ENCODE measurements at places on chromosomes 1 and 21.

DNA sequence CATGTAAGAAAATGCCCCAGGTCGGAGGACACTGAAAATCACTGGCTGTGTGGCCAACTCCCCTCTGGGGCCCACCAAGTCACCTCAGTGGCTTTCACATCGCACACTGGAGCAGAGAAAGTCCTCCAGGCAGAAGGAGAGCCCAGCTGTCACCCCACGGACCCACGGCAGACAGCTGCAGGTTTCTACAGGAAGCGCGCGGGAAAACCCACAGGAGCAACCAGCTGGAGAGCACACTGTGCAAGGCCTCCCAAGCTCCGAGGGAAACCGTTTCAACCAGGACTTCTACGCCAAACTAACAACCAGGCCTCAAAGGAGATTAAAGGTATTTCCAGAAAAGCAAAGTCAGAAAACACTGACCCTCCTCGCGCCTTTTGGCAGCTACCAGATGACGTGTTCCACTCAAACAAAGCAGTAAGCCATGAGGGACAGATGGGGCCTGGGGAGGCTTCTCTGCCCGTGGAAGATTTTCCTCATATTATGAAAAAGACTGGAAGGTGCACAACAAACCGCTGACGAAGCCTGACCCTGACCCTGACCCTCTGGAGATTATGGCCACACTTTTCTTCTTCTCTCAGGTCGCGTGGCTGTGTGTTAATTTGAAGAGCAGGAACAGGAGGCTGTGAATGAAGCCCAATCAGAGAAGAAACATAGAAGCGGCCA, 21.0 kb downstream of the WDR4 start:
- no peak for DNase-seq

GRCh38 chr1:178536844-178537371, 24.0 kb downstream of the TEX35 start:
- no peak for DNase-seq

- no peak for DNase-seq
Observed at GRCh38 chr1:36448530-36449056, 1.7 kb downstream of the OSCP1 start.

DNA sequence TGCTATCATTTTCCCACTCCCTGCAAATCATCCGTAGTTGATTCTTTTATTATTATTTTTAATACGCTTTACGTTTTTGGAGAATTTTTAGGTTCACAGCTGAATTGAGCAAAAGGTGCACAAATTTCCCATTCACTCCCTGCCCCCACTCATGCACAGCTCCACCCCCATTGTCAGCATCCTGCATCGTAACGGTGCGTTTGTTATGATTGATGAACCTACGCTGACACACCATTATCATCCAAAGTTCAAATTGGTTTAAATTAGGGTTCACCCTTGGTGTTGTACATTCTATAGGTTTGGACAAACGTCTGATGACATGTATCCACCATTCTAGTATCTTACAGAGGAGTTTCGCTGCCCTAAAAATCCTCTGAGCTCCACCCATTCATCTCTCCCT, 44.5 kb downstream of the EDARADD start:
- no peak for DNase-seq

DNA sequence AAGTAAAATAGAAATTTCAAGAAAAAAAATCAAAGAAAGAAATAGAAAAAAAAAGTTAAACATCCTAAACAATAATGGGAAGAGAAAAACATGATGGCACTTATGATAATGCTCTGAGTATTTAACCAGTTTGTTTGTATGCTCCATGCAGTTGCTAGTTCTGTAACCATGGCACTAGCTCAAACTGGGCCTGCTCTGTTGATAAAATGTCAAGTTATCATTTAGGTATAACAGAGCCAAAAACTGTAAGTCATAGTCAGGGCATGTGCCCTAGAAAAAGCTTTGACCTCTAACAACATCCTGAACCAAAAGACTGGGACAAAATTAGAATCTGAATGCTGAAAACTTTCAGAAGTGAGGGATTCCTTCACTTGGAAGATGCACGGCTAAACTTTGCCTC, 148.9 kb downstream of the KCNT2 start:
- DNase-seq, result no peak

- no peak for DNase-seq
Observed at GRCh38 chr1:217272385-217272784, 358.5 kb downstream of the GPATCH2 start.

DNA sequence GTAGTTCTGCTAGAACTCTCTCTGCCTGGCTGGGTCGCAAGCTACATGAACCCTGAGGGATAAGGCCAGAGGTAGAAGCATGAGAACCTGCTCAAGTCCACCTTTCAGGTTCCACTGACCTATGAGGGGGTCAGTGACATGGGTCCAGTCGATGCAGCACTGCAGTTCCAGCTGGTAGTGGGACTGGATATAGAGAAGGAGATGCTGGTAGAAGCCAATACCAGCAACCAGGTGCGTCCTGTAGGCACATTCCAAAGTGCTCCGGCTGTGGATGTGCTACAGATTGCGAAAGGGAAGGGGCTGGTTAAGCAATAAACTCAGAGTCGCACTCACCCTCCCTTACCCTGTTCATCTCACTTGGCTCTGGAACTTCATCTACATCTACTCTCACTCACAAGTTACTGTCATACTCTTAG, 5.7 kb downstream of the SMG5 start:
- DNase-seq, result peak; percentile 35

GRCh38 chr1:182754087-182754486, 35.5 kb upstream of the NPL start:
- DNase-seq, result no peak

GRCh38 chr1:116952738-116953275, 43.1 kb downstream of the PTGFRN start:
- DNase-seq, result no peak

GRCh38 chr1:228062812-228063211, 19.7 kb upstream of the ARF1 start:
- no peak for DNase-seq

- peak; percentile 41 for DNase-seq
Observed at GRCh38 chr1:62437273-62437940, 558 bp downstream of the USP1 start.

DNA sequence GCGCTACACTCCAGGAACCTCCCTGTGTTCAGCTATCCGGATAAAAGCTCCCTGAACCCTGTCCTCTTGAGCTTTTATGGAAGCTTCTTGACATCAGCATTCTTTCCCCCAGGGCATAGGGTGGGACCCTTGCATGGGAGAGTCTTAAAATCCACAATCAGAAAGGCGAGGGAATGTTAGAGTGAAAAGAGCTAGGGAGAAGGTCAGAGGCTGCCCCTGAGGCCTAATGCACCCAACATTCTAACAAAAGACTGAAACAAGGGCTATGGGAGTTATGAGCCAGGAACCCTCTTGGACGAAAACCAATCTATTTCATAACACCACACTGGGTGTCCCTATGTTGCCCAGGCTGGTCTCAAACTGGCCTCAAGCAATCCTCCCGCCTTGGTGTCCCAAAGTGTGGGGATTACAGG, 36.7 kb downstream of the NEK2 start:
- no peak for DNase-seq

- no peak for DNase-seq
Observed at GRCh38 chr1:192903142-192903541, 94.3 kb downstream of the RGS2 start.

DNA sequence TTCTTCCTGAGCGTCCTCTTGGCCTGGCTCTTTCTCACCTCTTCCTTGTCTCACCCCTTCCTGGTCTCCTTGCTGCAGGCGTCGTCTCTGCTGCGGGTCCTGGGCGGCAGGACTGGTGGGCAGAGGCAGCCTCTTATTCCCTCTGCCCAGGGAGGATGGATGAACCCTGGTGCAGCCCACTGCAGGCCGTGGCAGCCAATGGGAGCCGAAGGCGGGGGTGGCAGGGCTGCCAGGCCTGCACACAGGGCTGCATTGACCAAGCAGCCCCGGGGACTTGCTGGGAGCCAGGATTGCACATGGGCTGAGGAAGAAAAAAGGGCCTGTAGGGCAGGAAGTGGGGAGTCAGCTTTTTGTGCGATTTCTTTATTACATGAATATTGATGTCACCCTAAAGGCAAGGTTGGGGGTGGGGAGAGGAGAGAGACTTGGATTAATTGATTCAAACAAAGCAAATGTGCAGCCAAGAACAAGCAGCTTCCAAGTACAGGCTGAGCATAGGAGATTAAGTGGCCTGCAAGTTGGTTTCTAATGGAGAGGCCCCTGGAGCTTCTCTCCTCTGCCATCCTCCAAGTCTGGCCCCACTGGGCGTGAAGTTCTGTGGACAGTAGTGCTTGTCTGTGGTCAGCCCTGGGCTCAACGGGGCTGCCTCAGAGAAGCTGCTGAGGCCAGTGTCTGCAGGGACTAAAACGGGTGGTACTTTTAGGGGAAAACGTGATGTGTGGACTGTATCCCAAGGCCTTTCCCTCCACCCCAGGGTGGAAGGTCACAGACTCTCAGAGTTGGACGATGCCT, at the start of gene S100B:
S100B (minus strand) TSS at position 108 of the 792 bp plus-strand sequence. CDS start 2,667 bp downstream, outside the sequence.
- DNase-seq, result peak; percentile 38

DNA sequence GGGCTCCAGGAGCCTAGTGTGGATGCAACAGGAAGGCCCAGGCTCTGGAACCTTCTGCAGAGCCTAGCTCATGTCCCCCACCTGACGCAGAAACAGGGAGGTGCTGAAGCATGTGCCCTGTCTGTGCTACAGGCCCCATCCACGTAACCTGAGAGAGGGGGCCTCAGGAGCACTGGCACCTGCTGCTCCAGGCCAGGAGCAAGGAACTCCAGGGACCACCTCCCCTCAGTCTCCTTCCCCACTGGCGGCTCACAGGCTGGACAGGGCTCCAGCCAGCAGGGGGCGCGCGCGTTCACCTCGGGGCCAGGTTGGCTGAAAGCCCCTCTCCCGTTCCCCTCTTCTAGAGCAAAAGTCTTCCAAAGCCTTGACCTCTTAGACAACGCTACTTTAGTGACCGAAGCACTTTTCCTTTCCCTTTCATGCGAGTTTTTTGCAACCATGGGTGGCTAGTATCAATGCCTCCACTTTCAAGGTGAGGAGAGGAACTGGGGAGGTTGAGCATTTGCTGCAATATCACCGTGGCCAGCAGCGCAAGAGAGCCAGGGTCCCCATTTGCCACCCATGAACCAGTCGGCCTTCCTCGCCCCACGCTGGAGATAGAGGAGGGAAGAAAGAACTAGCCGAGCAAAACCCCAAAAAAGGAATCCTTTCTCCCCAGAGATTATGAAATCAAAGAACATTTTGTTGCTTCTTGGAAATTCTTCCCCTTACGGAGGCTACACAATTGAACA, 52.4 kb upstream of the GPR157 start:
- DNase-seq, result peak; percentile 82

DNA sequence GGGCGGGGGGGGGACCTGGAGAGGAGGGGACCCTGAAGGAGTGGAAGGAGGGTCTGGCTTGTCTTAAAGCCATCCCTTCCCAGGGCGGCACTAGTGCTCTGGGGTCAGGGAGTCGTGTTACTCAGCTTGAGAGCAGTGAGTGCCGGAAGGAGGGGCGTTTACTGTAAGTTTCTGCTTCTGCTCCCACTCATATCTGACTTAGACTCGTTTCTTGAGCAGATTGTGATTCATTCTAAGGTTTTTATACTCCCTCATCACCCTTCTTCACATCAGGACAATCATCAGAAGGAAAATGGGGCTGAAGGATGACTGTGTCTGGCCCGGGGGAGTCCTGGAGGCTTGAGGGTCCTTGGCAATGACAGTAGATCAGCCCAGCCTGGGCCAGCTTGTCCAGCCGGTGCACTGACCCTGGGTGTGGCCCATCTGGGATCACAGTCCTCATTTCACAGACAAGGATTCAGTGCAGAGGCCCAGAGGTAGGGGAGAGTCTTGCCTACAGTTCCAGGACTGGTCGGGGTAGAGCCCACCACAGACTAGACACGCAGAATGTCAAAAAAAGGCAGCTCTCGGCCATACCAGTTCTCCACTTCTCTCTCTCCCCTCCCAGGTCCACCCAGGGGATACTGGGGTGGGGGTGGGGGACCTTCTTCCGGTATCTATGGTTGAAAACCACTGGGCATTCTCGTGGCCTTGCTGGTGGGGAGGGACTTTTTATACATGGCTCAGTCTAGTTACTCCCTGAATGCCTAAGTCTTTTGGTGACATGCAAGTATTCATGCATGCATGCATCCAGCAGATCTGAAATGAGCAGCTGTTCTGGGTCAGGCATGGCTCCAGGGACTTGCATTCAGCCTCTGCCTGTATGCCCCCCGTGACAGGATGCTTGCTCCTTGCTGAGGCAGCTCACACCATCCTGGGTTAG, 5.1 kb downstream of the TNFRSF8 start:
- peak; percentile 46 for DNase-seq

GRCh38 chr21:37459575-37459974, 93.0 kb downstream of the DYRK1A start:
- no peak for DNase-seq

DNA sequence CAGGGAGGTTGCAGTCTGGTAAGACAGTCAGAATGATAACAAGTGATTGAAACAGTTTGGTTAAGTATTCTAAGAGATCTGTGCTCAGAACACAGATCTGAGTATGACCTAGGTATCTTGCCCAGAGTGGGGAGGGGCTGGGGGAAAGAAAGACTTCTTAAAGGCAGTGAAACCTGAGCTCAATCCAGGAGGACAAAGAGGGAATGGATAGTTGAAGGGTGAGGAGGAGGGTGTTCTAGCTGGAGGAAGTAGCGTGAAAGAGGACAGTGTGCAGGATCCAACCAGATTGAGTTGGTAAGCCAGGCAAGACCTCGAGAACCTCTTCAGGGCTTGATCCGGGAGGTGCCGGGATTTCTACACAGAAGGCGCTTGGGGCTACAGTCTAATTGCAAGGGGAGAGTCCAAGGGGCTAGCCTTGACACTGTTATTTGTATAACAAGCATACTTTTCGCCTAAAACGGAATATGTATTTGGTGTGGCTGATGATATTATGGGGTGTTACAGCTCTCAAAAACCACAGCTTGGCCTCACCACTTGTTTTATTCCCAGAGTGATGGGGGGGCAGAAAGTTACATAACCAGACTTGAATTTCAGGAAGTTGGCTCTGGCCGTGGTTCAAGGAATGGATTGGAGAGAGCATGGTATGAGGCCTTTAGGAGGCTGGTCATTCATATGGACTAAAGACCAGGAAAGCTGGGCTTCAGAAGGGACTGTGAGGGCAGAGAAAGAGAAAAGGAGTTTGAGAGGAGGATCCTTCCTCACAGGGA, 19.1 kb downstream of the RCSD1 start:
- DNase-seq, result no peak

DNA sequence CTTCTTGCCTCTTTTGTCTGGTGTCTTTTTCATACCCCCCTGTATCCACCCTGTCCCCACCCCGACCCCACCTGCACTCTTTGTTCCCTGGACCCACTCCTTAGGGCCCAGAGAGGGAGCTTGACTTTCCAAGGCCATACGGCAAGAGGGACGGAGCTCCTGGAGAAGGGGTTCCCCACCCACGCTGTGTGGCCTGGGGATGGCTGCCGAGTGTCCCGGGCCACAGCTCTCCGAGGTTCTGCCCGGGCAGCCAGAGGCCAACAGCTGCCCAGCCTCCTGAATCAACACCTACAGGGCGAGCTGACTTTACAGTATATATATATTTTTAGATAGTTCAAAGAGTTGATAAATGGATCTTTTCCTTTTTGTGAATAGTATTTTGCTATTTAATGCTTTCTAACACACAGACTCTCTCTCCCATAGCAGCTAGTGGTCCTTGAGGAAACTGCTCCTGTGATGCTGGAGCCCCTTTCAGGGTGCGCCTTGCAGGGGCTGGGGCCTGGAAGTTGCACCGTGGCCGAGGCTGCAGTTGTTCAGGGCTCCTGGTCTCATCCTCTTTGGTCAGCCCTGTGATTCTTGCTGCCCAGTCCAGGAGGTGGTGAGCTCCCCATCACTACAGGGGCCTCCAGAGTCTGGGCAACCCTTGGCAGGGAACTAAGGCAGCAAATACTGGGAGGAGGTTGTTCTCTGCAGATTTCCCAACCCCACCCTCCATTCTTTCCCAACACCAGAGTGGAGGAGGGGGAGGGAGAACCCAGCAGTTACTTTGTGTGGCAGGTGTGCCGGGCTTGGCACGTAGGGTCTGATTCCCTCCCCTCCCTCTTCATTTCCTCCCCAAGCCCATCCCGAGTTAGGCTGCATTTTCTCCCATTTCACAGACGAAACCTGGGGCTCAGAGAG, 321.6 kb downstream of the PTPRU start:
- DNase-seq, result no peak
